ENCODE measurements at places on chromosomes 2 and 18.

DNA sequence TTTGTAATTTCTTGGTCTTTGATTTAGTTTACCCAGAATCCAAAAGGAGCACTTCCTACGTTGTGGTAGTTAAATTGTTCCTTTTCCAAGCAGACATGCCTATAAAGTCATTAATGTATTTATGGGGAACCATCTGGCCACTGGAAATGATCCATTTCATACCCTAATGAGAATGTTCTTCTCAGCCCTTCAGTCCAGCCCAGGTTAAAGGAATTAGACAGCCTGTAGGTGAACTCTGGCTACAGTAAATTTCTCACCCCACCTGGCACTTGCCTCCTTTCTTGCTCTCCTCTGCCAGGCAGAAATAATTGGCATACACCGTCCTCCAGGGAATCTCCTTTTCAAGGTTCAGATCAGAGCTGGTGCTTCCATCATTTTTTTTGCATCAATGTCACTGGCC is 121.1 kb downstream of the SETBP1 start:
- no peak for DNase-seq

DNA sequence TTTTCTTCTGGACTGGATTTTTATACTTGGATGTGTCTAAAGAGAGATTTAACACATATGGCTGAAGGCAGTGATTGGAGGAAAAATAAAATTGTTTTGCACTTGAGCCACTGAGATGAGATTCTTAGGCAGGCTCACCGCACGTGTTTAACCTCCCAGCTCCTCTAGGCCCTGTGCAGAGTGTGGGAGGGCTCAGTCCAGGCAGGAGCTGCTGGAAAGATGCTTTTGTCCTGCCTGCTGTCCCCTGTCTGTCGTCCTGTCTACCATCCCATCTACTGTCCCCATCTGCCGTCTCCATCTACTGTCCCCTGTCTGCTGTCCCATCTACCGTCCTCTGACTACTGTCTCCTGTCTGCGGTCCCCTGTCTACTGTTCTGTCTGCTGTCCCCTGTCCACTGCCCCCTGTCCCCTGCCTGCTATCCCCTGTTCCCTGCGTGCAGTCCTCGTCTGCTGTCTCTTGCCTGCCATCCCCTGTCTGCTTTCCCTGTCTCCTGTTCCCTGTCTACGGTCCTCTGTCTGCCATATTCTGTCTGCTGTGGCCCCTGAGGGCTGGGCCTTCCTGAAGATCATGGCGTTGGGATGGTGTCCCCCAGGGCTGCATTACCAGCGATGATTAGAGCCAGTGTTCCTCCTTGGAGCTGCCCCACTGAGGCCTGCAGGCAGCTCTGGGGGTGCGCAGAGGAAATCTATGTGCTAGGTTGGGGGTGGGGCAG is 43.7 kb upstream of the HS6ST1 start:
- DNase-seq: no peak

DNA sequence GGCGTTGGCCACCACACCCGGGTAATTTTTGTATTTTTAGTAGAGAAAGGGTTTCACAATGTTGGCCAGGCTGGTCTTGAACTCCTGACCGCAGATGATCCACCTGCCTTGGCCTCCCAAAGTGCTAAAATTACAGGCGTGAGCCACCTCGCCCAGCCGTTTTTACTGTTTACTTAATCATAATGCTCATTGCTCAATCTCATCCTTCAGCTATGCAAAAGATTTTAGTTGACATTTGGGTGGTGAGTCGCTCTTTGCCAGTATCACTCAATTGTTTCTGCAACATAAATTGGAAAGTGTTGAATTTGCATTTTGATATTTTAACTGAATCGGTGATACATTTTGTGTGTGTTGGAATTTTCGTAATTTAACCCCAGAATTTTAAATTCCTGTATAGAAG is 7.8 kb upstream of the ZNF532 start:
- DNase-seq: no peak

DNA sequence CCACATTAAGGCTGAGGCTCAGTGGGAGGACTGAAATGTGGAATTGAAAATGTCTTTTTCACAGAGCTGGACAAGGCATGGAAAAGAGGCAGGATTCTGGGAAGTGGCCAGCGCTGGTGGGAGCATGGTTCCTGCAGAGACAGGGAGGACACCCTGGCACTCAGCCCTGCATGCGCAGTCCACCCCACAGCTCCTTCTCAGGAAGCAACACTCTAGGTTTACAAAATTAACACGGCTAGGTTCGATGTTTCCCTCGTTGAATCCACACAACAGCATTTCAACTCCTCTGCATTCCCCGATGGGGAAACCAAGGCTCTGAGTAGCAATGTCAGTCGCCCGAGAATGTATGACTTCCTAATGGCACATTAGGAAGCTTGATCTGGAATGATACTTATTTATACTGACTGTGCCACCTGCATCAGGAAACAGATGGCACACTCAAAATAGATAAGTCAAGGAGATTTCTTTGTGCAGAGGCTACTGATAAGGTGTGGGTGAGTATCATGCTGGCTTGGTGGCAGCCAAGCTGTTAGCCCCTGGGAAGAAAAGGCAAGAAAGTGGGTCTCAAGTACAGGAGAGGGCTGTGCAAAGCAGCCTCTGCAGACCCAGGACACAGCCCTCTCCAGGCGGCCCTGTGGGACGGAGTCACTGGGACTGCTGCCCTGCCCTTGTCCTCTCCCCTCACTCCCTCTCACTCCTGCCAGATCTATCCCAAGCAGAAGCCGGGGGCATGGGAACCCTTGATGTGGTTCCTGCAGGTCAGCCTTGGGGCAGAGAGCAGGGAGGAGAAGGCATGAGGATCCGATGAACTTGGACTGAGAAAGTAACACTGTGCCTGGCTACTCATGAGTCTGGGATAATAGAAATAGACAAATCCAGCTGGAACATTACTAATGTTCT is 158.4 kb upstream of the FHL2 start:
- no peak for DNase-seq

GRCh38 chr2:211367293-211367692 is 810.9 kb downstream of the CPS1 start:
- no peak for DNase-seq

DNA sequence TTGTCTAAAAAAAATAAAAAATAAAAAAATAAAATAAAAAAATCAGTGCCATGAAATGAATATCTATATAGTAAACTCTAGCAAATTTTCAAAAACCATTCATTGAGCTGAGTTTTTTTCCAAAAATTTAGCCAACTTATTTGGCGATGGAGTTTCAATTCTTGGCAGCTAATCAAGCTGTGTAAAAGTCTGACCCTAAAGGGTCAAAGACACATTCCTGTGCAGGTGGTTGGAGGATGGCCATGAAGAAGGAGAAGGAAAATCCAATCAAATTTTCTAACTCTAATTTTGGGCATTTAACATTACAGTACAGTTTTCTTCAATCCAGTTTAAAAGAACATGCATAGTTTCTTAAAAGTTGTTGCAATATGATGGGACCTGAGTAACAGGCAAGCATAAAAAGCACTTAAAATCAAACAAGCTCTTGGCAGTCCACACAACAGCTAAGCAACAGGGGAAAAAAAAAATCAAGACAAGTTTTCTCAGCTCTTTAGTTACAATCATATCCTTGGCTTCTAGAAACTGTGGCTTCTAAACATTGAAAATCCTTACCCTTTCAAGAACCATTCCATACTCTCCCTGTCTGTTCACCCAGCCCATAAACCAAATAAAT is 54.5 kb downstream of the ACVR1 start:
- no peak for DNase-seq
